ENCODE measurements at places on chromosomes 3 and 15.

DNA sequence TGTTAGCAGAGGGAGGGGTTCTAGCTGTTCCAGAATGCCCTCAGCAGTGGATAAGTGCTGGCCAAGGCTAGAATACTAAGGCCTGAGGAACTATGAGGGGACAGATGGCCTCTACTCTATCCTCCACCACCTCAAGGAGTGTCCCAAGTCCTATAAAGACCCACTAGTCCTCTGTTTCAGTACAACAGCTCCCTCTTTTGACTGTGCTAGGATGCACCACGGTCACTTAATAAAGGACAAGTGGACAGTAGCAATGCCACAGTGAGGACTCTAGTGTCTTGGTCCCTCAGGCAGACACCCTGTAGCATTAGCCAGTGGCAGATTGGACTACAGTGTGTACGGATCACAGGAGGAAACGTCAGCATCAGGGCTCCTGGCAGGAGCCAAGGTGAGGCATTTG is 171.8 kb upstream of the PROK2 start:
- DNase-seq: no peak

DNA sequence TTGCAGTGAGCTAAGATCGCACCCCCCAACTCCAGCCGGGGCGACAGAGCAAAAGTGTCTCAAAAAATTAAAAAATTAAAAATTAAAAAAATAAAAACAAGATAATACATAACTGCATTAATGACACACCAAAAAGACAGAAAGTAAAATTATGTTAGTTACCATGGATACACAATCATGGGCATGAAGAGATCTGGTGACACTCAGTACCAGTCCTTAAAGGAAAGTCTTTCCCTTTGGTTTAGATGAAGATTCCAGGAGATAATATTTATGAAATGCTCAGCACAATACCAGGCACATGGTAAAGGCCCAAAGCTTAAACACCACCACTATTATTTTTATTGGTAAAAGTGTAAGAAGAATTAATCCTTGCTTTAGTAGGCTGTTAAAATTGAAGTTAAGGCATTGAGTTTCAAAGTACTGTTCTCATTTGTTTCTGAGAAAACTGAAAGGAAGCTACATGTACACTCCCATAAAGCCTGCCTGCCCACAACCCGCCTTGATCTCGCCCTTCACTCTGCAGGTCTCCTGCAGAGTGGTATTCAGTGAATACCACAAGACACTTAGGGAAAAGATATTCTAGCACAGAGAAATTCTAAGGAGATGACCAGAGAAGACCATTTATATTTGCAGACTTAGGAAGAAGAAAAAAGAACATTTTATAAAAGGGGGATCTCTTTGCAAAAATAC is 52.3 kb downstream of the SUCLG2 start:
- no peak for DNase-seq

DNA sequence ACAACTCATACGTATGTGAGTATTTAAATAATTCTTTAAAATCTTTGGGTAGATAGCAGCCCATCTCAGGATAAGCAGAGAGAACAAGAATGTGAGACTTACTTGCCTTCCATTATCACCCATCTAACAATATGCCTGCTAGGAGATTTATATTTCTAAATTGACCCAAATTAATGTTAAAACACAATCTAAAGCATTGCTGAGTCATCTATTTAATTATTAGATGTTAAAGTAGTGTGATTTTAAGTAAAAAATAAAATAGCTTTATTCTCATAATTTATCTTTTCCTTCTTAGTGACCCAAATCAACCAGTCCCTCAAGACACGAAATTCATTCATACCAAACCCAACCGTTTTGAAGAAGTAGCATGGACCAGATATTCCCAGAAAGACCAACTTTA is 578.9 kb upstream of the NAALADL2 start:
- DNase-seq: no peak

GRCh38 chr15:91874992-91875660 is 21.6 kb downstream of the SLCO3A1 start:
- no peak for DNase-seq

DNA sequence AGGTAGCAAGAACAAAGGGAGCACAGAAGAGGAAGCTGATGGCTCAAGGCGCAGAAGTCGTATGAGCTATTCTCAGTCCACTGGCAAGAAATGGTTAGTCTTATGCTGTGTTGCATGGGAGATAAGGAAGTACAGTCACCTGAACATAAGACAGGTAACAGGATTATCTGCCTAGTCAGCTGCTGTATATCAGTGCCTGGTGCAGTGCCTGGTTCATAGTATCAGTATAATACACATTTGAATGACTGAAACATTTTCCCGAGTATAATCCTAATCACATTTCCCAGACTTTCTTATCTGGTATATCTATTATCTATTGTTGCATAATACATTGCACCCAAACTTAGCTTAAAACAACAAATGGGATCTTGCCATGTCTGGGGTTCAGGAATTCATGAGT is 302.5 kb downstream of the GABRG3 start:
- no peak for DNase-seq

DNA sequence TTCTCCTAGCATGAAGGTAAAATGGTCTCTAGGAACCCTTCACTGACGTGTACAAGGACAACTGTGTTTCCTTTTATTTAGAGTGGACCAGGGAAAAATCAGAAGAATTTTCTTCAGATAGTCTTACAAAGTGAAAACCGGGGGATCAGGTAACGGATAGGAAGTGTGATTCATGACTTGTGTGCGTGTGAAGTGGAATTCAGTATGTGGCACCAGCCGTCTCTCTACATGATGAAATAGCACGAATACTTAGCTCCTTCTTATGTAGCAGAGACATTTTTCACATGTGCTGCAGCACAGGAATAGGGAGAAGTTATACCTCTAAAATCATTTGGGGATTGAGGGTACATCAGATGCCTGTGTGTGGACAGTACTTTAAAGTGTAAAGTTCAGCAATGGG is 159.2 kb downstream of the MEX3B start:
- DNase-seq: no peak

- DNase-seq: no peak
Observed at GRCh38 chr15:62343397-62343796, 178.3 kb upstream of the C2CD4B start.

DNA sequence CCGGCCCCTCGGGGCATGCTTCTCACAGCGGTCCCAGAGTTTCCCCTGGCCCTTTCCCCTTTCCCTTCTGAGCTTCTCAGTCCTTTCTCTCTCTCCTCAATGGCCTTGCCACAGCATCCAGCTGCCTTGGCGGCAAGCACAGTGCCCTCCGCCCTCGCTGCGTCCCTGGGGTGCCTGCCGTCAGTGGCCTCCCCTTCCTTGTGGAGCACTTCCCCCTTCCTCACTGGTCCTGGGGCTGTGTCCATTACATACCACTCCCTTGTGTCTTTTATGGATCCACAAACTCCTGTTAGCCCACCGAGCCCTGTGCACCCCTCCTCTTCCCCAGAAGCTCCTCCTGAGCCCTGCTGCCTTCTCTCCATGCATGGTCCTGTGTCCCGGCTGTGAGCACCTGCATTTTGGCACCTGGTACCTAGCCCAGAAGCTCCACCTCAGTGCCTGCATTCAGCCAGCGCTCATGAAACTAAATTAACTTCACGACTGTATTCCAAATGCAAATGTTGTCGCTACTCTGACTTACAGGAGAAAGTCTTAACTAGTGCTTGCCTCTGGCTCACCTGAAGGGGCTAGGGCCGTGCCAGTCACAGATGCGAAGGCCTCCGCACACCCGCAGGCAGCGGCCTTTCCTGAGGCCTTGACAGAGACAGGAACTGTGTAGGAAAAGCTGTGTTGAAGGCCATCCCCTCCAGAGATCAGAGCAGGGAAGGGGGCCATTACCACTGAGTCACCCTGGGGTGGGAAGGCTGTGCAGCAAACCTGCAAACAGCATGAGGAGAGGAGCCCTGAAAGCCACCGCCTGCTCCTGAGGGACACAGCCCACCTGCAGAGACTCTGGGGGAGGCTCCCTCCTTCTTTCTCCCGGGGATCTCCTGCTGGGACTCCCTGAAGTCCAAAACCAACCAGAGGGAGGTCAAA is 19.1 kb upstream of the KLF13 start:
- no peak for DNase-seq

DNA sequence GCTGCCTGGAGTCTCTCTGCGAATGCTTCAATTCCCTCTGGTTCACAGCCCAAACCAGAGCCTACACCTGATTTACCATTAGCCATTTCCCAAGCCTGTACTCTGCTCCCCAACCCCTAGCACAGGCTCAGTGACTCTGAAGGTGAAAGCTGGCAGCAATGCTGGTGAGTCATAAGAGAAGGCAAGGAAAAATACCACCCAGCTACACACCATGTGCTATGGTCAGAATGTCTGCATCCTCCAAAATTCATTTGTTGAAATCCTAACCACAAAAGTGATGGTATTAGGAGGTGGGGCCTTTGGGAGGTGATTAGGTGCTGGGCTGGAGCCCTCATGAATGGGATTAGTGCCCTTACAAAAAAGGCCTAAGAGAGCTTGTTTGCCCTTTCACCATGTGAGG is 117.1 kb upstream of the TJP1 start:
- DNase-seq: peak; percentile 67

- peak; percentile 78 for DNase-seq
Observed at GRCh38 chr15:71748293-71748718, 62.0 kb upstream of the NR2E3 start.

GRCh38 chr3:50486219-50486888 is 17.1 kb downstream of the CACNA2D2 start:
- DNase-seq: peak; percentile 48

All from EL (cell line).